ENCODE measurements at places on chromosomes 5 and 9. TPM values are rescaled to one million over a fixed set of nuclear protein-coding genes. Genes with fewer than 3 reads are reported as not detected.

LCN9 gene
- total RNA-seq = not detected

DNA sequence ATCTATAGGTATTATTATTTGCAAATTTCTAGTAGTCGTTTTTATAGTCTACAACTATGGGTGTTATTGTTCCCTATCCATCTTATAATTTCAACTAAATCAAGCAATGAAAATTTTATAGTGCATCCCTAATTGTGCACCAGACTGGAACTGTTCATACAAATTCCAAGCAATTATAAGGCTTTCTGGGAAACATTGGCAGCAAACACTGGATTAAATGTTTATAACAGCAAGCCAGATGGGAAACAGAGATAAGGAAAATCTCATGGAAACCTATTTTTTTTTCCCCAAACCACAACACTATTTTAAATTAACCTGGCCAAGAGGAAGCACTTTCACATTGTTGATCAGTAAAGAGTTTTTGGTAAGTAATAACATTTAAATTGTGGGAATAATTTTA lies 524.3 kb downstream of the RASEF start:
- H3K27me3 ChIP-seq = no peaks in the 10 kb centered on the region
- DNase-seq = no peak
- H3K4me3 ChIP-seq = no peak overlapping the region
- no peaks in the 10 kb centered on the region for H3K4me1 ChIP-seq
- H3K27ac ChIP-seq = no peak overlapping the region

DNA sequence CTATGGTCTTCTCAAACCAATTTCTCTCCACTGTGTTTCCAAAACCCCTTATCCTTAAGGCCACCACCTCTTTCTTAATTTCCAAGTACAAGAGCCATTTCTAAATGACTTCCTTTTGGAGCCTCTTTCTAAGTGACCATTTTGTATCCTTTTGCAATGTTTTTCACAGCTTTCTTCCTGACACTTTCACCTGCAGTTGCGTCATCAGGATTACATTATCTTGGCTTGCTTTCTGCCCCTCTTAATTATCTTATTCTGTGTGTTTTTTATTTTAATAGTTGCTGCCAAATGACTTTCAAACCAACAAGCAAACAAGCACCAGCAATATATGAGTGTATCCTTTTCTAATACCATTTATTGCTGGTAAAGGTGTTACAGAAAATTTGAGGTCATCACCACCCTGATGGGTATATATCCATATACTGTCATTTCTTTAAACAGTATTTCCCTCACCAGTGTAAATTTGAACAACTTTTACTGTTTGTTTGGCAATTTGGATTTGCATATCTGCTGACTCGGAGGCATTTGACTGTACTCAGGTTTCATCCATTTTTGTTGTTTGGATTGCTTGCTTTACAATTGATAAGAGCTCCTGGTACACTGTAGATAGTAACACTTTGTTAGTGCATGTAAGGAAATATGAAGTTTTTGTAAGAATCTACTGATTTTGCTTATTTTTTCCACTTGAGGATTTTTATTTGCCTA lies 5.4 kb upstream of the ANXA1 start:
- no peak overlapping the region for H3K4me3 ChIP-seq
- H3K4me1 ChIP-seq = peaks cover 46% of the 10 kb centered on the region
- H3K27ac ChIP-seq = no peak overlapping the region
- H3K27me3 ChIP-seq = no peaks in the 10 kb centered on the region

- H3K4me1 ChIP-seq = no peaks in the 10 kb centered on the region
- no peak overlapping the region for H3K4me3 ChIP-seq
- H3K36me3 ChIP-seq = no peaks in the 10 kb centered on the region
- no peak for DNase-seq
- peaks cover 16% of the 10 kb centered on the region for H3K27me3 ChIP-seq
Observed at GRCh38 chr5:170469414-170469813, 34.4 kb upstream of the KCNIP1 start.

AQP3 gene
- total RNA-seq = 8.5 TPM

DNA sequence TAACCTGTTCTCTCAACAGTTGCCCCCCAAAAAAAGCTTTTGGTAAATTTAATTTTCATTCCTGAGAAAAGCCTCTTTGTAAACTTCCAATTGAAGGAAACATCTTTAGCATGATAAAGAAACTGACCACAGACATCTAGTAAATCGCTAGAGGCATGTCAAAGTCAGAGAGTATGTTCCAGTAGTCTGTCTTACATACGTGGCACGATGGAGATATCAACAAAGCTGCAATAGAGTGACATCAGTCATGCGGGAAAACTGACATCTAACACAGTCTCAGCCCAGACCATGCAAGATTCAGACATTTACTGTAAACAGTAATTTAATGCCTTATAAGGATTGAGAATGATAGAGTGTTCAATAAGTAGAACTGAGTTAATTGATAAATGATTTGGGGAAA lies 45.1 kb downstream of the GARNL3 start:
- H3K27ac ChIP-seq = no peak overlapping the region
- peaks cover under 1% of the 10 kb centered on the region for H3K4me1 ChIP-seq
- H3K4me3 ChIP-seq = no peak overlapping the region
- no peak for DNase-seq

GRCh38 chr9:124444166-124444565 lies 6.1 kb upstream of the ADGRD2 start:
- no peaks in the 10 kb centered on the region for H3K4me1 ChIP-seq
- H3K36me3 ChIP-seq = no peaks in the 10 kb centered on the region
- no peak overlapping the region for H3K4me3 ChIP-seq
- peaks cover 26% of the 10 kb centered on the region for H3K27me3 ChIP-seq

OMD gene
- total RNA-seq = not detected

GRCh38 chr9:70160686-70161600 lies 97.8 kb upstream of the SMC5 start:
- no peak for DNase-seq
- peaks cover 11% of the 10 kb centered on the region for H3K27me3 ChIP-seq
- H3K4me3 ChIP-seq = no peak overlapping the region
- H3K4me1 ChIP-seq = no peaks in the 10 kb centered on the region

MACIR gene
- 9.4 TPM for total RNA-seq

GRCh38 chr9:110143950-110144545 lies 63.9 kb downstream of the C9orf152 start:
- H3K27me3 ChIP-seq = no peaks in the 10 kb centered on the region
- H3K36me3 ChIP-seq = peaks cover 2% of the 10 kb centered on the region
- DNase-seq = peak; percentile 66
- H3K4me3 ChIP-seq = no peak overlapping the region

DPYSL3 gene
- 0.18 TPM for total RNA-seq

DNA sequence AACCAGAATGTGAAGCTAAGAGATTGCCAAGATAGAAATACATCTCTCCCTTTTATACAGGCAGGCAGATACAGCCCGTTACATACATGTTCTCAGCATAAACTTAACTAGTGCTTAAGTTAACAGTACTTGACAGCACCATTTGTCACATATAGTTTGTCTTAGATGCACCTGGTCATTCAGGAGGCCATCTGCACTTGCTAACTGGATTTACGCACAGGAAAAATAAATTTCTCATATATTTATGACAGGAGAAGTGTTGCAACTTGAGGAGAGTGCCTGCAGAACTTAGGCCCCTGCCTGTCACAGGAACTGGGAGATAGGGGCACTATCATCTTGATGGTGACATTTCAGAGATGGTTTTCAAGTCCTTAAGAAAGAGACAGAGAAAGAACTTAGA lies 1462.1 kb upstream of the CDH9 start:
- H3K4me3 ChIP-seq = no peak overlapping the region
- no peak for DNase-seq
- no peaks in the 10 kb centered on the region for H3K36me3 ChIP-seq
- no peaks in the 10 kb centered on the region for H3K4me1 ChIP-seq

DNA sequence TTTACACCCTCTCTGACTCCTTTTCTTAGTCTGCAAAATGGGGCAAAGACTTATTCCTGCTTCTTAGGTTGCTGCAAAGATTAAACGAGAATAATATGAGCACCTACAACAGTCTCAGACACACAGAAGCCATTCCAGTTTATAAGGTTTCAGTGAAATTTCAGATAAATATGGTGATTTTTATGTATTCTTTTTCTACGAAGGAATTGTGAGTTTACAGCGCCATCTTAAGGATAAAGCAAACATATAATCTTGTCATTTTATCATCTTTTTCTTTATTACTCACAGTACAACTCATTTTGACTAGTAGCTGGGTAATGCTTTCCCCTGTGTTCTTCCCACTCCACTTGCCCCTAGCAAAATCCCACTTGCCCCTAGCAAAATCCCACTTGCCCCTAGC lies 29.2 kb upstream of the SMC5 start:
- no peak for DNase-seq
- no peak overlapping the region for H3K4me3 ChIP-seq
- H3K27ac ChIP-seq = no peak overlapping the region
- H3K36me3 ChIP-seq = no peaks in the 10 kb centered on the region
- H3K4me1 ChIP-seq = no peaks in the 10 kb centered on the region

DNA sequence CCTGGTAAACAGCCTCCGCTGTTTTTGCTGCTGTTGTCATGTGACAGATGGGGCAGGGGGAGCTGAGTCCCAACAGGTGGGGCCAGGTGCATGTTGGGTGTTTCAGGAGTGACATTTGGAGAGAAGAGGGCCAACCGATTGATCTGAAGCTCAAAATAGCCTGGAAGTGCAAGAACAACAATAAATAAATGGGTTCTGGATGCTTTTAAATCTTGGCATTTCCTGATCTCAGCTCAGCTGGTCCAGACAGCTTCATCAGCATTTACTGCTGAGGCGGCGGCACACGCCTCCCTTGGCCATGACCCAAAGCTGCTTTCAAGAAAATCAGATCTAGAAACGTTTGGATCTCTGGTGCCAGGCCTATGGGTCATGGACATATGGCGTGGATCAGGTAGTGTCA lies 70.5 kb downstream of the PPARGC1B start:
- no peaks in the 10 kb centered on the region for H3K27me3 ChIP-seq
- no peak for DNase-seq
- H3K27ac ChIP-seq = no peak overlapping the region
- no peak overlapping the region for H3K4me3 ChIP-seq
- no peaks in the 10 kb centered on the region for H3K36me3 ChIP-seq

PCDHGA12 gene
- 0.07 TPM for total RNA-seq

DOCK8 gene
- 125 TPM for total RNA-seq

MYOZ3 gene
- total RNA-seq = 0.30 TPM

GRCh38 chr9:124220946-124221451 lies 36.8 kb upstream of the NEK6 start:
- no peak overlapping the region for H3K4me3 ChIP-seq
- H3K27ac ChIP-seq = no peak overlapping the region
- H3K36me3 ChIP-seq = no peaks in the 10 kb centered on the region
- peaks cover 2% of the 10 kb centered on the region for H3K27me3 ChIP-seq

Measured in activated CD4-positive, alpha-beta T cell treated with anti-CD3 and anti-CD28 coated beads for 36 hours (primary cell).